Adipose tissue (tissue), 3 donors: ENCODE measurements at places on chromosomes 1 and 21. TPM values are rescaled to one million over a fixed set of nuclear protein-coding genes. Genes with fewer than 3 reads are reported as not detected.

Gene FNDC5
- 4.2 TPM for polyA plus RNA-seq

Gene SPRR2G
- polyA plus RNA-seq: not detected

Gene RSPH1
- 1.6 TPM for polyA plus RNA-seq

Gene PSMB4
- polyA plus RNA-seq: 335 TPM

Gene FCAMR
- polyA plus RNA-seq: 0.90 TPM

Gene SH2D2A
- 3.0 TPM for polyA plus RNA-seq

Gene OR2T33
- polyA plus RNA-seq: not detected

Gene TNFRSF9
- polyA plus RNA-seq: not detected

Gene YOD1
- 1.9 TPM for polyA plus RNA-seq
